ENCODE measurements at places on chromosomes 6 and 20. TPM values are rescaled to one million over a fixed set of nuclear protein-coding genes. Genes with fewer than 3 reads are reported as not detected.
A peak's percentile ranks its signal among the peaks of the same experiment; 100 is the strongest.

DNA sequence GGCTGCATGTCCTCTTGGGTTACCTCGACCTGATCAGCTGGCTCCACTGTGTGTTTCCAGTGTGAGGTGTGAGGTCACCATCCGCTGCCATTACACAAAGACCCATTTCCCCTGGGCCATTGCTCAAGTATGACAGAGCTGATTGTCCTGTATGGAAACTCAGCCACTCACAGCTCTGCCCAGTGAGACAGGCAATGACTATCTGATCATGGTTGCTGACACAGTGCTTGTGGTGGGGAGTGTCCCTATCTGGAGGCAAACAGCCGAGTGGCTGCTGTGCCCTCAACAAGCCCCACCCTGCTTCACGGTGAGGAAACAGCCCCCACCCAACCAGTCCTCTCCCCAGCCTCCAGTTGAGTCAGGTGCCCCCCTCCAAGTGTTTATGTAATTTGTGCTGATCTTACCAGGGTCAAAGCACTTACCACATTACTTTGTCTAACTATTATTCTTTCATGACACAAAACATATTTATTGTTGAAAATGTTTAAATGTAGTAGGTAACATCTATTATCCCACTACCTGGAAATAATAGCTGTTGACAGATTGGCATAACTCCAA is 11.7 kb upstream of the MAPK13 start:
- no peaks in the 10 kb centered on the region for H3K27me3 ChIP-seq
- DNase-seq: peak; percentile 93
- H3K4me1 ChIP-seq: peaks cover 97% of the 10 kb centered on the region
- peak overlapping the region; percentile 54 for H3K4me3 ChIP-seq
- H3K27ac ChIP-seq: peak overlapping the region; percentile 98
- H3K36me3 ChIP-seq: no peaks in the 10 kb centered on the region

Gene TINAG
- not detected for total RNA-seq

- H3K4me3 ChIP-seq: no peak overlapping the region
- peaks cover 50% of the 10 kb centered on the region for H3K4me1 ChIP-seq
- no peak overlapping the region for H3K27ac ChIP-seq
- H3K36me3 ChIP-seq: no peaks in the 10 kb centered on the region
- DNase-seq: no peak
Measured at GRCh38 chr6:108897371-108897770, 49.1 kb downstream of the ARMC2 start.

Gene NECAB3
- 15.6 TPM for total RNA-seq

DNA sequence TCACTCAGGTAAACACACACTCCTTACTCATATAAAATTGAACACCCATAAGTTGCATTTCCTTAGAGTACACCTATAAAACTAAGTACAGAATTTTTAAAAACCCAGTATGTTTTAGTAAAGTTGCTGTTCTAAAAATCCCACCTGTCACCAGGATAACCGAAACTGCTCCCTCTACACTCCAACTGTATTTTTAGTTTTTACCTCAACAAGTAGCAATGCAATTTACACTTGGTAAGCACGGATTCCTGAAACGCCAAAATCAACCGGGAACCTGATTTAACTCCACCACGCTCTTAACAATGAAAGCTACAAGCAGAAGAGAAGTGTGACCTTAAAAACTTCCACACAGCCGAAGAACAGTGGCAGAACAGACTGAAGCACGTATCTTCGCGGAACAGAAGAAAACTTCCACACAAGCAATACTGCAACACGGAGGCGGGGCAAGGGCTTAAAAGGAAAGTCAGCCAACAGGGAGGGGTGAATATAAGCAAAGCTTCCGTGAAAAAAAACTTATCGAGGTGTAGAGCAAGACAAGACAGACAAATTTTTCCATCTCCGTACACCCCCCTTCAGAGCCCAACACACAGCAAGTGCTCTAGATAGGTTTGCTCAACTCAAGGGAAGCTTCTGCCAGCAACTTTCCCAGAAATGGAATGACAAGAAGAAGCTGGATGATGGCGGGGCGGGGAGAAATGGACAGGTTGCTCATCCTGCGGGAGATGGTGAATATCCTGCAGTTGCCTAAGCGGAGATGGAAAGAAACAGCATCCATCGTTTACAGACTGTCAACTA is 1.4 kb downstream of the STAU1 start:
- H3K4me3 ChIP-seq: peak overlapping the region; percentile 97
- peak; percentile 64 for DNase-seq
- no peaks in the 10 kb centered on the region for H3K27me3 ChIP-seq

DNA sequence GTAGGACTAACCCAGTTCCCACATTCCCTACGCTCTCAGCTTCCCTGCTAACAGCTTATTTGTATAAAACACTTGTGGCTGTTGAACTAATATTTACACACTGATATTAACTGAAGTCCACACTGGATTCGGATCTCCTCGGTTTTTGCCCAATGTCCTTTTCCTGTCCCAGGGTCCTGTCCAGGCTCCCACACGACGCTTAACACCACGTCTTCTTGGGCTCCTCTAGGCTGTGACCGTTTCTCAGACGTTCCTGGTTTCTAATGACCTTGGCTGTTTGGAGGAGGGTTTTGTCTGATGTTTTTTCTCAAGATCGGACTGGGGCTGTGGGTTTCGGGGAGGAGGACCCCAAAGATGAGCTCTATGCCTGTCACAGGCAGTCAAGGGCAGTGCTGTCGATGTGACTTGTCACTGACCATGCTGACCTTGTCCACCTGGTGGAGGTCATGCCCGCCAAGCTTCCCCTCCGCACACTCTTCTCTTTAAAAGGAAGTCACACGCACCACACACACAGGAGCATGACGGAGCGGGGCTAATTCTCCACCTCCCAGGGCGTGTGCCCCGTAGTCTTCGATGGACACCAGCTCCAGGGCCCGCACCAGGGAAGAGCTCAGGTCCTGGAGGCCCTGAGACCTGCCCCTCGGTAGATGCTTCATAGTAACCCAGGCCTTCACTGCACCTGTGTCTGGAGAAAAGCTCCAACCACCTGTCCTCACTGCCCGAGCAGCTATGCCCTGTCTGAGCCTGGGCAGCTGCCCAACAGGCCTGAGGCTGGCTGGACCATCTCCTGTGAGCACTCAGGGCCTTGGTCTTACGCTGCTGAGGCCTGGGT is 72.0 kb downstream of the TTLL2 start:
- no peak overlapping the region for H3K4me3 ChIP-seq
- no peaks in the 10 kb centered on the region for H3K27me3 ChIP-seq
- no peaks in the 10 kb centered on the region for H3K36me3 ChIP-seq
- H3K27ac ChIP-seq: no peak overlapping the region
- no peaks in the 10 kb centered on the region for H3K4me1 ChIP-seq

Gene ZNF391
- total RNA-seq: 1.0 TPM

- no peaks in the 10 kb centered on the region for H3K36me3 ChIP-seq
- no peak overlapping the region for H3K27ac ChIP-seq
- peaks cover 6% of the 10 kb centered on the region for H3K27me3 ChIP-seq
Measured at GRCh38 chr6:4653141-4653540, 123.1 kb upstream of the CDYL start.

GRCh38 chr6:75381877-75382633 is 97.5 kb upstream of the TMEM30A start:
- no peak overlapping the region for H3K27ac ChIP-seq
- peaks cover 7% of the 10 kb centered on the region for H3K27me3 ChIP-seq
- no peak for DNase-seq
- no peak overlapping the region for H3K4me3 ChIP-seq
- no peaks in the 10 kb centered on the region for H3K36me3 ChIP-seq
- H3K4me1 ChIP-seq: no peaks in the 10 kb centered on the region

- no peaks in the 10 kb centered on the region for H3K4me1 ChIP-seq
- no peak overlapping the region for H3K27ac ChIP-seq
- H3K4me3 ChIP-seq: no peak overlapping the region
- H3K27me3 ChIP-seq: no peaks in the 10 kb centered on the region
Measured at GRCh38 chr6:90765895-90766294, 179.0 kb upstream of the MAP3K7 start.

GRCh38 chr6:19032591-19033295 is 645.6 kb downstream of the RNF144B start:
- H3K27me3 ChIP-seq: no peaks in the 10 kb centered on the region
- no peak overlapping the region for H3K4me3 ChIP-seq
- no peak for DNase-seq
- no peaks in the 10 kb centered on the region for H3K36me3 ChIP-seq
- H3K4me1 ChIP-seq: no peaks in the 10 kb centered on the region

DNA sequence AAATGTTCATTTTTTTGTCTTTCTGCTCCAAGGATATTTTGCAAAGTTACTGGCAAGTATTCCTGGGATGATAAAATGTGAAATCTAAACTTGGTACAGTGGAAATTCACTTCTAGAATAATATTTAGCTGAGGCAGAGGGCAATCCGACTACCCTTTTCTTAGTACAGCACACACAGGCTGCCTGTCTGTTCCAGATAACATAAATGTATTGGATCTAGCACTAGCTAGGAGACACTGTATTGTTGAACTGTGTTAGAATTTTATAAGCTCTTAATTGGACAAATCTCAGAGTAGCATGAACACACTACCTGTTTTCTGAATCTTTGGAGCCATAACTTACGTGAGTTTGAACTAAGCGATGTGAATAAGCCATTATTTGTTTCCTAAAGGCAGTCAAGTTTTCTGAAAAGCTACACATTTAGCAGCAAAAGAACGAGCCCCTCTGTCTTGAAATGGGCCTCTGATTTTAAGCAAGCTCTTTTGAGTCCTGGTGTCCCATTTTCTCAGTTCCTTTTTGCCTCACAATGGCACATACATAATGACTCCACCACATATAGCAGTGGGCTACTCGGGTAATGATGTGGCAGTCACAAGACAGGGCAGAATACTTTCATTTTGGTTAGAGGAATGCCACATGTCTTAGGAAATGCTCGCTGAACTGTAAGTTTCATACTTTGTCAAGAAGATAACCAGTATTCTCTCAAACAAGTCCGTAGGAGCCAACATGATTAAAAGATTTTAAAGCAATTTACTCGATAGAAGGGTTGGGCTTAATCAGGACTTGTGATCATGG is 116.5 kb upstream of the ESR1 start:
- H3K27ac ChIP-seq: peak overlapping the region; percentile 56
- H3K4me1 ChIP-seq: peaks cover 4% of the 10 kb centered on the region
- H3K36me3 ChIP-seq: no peaks in the 10 kb centered on the region
- peak overlapping the region; percentile 81 for H3K4me3 ChIP-seq

- no peak for DNase-seq
- H3K27me3 ChIP-seq: no peaks in the 10 kb centered on the region
- no peak overlapping the region for H3K27ac ChIP-seq
- H3K4me1 ChIP-seq: peaks cover 8% of the 10 kb centered on the region
Measured at GRCh38 chr20:62632575-62633090, 9.7 kb upstream of the SLCO4A1 start.
